ENCODE measurements at places on chromosomes 5 and 9.
A peak's percentile ranks its signal among the peaks of the same experiment; 100 is the strongest.

DNA sequence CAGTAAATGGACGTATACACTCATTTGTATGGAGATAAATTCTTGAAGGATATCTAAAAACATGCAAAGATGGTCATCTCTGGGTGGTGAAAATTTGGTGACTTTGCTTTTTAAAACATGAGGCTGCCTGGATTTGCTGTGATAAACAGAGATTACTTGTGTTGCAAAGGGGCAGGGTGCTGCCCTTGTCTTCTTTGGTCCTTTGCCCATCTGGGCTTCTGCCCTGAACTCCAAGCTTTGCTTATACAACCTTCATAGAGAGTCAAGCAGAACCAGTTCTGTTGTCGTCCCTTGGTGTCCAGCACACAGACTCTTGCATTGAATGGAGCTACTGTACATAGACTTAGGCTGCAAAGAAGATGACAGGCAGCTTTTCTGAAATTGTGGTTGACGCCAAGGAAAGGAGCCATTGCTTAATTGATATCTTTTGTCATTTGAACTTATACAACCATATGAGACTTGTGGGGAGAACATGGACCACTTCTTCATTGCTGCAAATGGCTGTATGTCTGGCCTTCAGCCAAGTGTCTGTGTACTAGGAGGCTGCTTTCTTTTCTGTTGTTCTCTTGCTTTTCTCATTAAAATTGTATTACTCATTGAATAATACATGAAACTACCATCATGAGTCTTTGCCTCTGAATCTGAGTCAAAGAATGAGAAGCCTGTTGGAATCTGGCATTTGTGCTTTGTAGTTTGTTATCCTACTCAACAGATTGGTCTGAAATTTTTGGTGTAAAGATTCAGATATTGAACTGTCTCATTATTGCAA is 152.5 kb downstream of the DMRT2 start:
- no peak for DNase-seq

DNA sequence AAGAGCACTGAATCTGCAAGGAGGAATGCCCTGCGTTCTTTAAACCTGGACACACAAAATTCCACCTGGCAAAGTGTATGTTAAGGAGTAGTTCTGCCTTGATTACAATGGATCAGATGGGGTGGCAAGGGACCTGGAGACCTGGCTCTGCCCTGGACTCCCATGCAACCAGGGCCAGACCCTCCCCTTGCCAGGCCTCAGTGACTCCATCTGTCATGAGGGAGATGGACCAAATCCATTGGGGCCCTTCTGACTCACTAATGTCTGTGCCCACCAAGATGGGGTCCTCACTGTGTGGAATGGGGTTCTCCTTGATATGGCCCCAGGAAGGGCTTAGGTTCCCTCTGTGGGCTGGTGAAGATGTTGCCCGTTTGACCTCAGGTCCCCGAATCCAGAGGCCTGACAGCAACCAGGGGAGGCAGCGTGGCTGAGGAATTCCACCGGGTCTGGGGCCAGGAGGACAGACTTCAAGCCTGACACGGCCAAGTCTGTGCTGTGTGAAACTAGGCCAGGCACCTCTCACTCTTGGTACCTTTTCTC is 100.3 kb downstream of the PAX5 start:
- no peak for DNase-seq

GRCh38 chr5:31939151-31939550 is 235.0 kb downstream of the GOLPH3 start:
- no peak for DNase-seq

DNA sequence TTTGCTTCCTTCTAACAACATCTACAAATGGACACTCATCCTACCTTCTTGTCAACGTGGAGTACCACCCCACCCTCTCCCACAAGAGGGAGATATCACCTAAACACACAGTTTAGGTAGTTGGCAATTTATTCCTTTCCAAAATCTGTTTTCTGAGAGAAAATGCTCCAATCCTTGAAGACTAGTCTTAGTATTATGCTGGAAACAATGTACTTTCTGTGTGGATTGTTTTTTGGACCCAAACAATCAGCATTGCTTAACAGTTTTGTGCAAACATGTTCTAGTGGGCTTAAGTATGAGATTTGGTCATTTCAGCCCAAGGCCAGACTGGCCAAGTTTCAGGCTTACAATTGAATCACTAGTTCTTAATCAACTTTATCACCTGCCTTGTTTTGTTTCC is 359.1 kb downstream of the ARHGEF28 start:
- peak; percentile 20 for DNase-seq
